Foreskin fibroblast (primary cell): ENCODE measurements at places on chromosomes 11 and 22.
A peak's percentile ranks its signal among the peaks of the same experiment; 100 is the strongest.

GRCh38 chr22:27097933-27098332 lies 440.5 kb downstream of the MIAT start:
- no peak for DNase-seq

DNA sequence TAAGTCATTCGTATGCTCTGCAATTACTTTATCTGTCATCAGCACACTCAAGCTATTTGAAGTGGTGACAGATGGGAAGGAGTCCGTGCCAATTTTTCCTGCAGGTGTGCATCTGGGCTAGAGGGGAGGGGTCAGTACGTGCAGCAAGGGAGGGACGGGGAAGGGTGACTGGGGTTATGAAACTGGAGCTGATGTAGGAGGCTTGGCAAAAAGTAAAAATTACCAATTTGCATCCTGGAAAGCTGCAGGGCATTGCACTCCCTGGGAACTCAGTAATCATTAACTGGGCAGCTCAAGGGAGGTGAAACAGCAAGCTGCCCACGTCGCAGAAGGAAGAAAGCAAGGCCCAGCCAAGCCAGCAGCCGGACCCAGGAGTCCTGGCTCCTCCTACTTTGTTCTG lies 87.1 kb upstream of the TMEM45B start:
- no peak for DNase-seq

DNA sequence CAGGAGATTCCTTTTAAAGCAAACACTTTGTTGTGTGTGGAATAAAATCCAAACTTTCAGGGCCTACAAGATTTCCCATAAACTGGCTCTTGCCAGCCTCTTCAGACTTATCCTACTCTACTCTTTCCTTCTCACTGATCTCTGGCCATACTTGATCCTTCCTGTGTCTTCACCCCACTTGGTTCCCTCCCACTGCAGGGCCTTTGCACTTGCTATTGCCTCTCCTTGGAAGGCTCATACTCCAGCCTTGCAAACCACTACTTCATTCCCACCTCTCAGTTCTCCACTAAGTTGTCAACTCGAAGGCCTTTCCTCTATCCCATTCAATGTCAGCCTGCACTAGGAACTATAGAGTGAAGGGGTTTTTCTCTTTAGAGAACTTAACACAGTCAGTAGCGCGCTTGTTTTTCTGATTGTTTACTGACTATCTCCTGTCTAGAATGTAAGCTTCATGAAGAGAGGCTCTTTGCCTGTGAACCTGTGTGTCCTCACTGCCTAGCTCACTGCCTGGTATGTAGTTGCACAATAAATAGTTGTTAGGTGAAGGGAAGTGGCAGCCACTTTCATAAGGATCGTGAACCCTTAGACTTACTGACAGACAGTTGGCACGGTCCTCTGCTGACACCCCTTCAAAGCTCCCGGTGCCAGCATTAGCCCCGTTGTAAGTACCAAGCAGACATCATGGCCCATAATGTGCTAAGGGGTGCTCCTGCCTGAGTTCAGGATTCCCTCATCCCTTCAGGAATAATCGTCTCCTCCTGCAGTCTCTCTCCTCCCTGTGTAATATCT lies 833 bp upstream of the ME3 start:
- no peak for DNase-seq

DNA sequence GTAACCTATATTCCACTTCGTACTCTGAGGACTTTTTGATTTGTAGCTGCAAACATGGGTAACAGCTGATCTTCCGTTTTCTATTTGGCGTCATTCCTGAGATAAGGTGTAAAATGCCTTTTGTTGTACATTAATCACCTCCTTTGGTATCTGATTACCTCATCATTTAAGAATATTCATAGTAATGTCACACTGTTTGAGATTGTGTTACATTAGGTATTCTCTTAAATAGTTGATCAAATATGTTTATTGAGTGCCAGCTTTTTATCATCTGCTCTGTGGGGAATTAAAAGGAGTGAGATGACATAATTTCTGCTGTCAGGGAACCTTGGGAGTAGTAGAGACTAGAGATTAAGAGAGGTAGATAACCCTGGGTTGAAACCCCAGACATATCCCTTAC lies 5.9 kb downstream of the NCAM1 start:
- DNase-seq, result no peak

DNA sequence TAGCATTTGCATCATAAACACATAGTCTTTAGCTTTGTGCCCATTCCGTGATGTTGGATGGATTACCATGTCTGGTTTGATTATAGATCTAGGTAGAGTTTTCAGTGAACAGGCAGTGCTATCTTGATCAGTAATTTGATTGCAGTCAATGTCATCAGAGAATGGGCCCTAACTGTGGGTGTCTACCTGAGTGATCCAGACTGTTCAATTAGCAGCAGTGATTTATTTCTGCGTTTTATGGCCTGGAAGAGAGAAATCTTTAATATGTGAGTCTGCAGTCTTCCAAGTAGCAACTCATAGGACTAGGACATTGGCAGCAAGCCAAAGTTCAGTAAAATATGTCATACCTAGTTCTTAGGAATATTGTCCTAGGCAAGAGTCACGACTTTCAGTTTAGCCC lies 80.3 kb downstream of the CASP12 start:
- DNase-seq, result no peak

GRCh38 chr11:124717786-124718651 lies 21.7 kb upstream of the NRGN start:
- peak; percentile 56 for DNase-seq

DNA sequence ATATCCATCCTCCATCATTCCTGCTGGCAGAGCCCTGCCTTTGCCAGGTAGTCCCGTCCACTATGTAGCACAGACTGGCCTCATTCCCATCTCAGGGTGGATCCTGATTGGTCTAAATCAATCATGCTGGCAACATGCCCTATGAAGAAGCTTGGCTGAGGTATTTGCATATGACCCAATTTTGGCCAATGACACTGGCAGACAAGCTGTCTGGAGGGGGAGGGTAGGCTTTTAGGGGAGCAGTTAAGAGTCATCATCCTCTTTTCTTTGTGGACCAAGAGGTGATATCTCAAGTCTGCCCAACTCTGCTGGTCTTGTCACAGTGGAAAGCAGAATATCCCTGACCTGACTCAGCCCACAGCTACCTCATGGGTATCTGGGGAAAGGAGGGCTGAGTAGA lies 5.1 kb downstream of the CCDC89 start:
- DNase-seq, result no peak

GRCh38 chr11:68226421-68226820 lies 13.3 kb upstream of the KMT5B start:
- no peak for DNase-seq

DNA sequence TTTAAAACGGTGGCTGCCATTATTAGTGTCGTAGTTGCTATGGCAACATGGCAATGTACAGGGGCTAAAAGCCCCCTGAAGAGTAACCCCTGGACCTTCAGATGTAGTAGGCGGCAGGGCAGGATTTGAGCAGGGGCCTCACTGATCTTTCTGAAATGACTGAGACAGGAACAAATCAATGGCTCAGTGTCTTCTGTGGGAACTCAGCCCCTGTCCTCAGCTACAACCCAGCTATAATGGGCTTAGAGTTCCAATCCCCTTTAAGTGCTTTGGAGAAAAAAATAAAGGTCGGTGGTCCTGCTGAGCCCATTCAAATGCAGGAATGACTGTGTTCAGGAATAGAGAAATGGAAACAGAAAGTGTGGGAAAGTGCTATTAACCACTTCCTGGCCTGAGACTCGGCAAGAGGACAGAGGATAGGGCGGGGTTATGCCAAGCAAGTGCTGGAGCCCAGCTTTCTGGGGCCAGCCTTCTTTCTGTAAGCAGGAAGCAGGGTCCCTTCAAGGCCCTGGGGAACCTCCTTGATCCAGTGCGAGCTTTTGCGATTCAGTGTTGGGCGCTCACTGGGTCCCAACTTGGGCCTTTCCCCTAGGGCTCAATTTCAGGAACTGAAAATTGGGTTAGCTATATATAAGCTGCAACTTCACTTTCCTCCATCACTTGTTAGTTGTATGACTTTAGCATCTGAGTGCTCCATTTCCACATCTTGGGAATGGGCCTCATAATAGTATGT lies 6.1 kb upstream of the CD82 start:
- DNase-seq, result no peak

DNA sequence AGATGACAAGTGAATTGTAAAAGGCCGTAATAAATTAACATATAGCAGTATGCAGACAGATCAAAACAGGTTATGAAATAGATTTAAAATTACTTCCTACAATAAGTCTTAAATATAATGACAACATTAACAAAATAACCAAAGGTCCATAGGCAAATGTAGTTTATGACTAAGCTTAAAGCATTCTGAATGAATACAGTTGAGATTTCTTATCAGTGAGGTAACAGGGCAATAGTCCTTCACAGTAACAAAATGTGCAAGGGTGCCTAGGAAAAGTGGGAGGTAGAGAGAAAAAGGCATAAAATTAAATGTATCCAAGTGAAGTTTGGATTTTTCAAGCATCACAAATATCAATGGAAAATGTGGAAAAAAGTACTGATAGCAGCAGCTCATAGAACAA lies 20.9 kb upstream of the P4HA3 start:
- no peak for DNase-seq

- no peak for DNase-seq
Observed at GRCh38 chr22:29642694-29643093, 39.3 kb downstream of the NF2 start.

DNA sequence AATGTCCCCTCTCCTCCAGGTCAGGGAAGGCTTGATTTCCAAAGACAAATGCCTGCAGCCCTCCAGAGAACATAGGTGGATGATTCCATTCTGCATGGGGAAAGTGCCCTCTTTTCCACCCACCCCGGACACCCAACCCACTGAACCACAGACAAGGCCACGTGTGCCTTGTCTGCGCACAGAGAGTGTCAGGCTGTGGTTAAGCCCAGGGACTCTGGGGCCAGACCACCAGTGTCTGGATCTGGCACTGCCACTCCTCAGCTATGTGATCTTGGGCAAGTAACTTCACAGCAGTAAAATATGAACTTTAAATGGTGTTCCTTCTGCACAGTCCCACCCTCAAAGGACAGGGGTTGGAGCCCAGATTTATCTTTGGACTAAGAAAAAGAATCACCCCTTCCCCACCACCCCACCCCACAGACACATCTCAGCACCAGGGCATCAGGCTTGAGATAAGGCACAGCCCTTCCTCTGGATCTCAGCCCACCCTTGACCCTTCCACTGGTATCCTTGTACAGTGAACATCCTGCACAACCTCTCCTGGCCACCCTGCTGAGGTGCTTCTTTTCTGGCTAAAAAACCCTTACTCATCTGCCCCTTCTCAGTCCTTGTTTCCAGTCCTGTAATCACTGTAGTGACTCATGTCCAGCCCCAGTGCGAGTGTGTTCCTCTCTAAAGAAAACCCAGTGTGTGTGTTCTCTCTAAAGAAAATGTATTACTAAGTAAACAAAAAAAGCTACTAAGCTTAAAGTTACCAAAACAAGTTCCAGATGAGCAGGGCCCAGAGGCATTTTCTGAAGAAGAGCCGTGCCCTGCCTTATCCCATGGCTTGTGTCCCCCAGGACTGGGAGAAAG lies 1.9 kb upstream of the PTGDR2 start:
- DNase-seq, result peak; percentile 63

GRCh38 chr11:59187035-59187434 lies 15.1 kb downstream of the DTX4 start:
- DNase-seq, result peak; percentile 9

- DNase-seq, result no peak
Observed at GRCh38 chr22:17366329-17366728, 2.9 kb upstream of the CECR2 start.

DNA sequence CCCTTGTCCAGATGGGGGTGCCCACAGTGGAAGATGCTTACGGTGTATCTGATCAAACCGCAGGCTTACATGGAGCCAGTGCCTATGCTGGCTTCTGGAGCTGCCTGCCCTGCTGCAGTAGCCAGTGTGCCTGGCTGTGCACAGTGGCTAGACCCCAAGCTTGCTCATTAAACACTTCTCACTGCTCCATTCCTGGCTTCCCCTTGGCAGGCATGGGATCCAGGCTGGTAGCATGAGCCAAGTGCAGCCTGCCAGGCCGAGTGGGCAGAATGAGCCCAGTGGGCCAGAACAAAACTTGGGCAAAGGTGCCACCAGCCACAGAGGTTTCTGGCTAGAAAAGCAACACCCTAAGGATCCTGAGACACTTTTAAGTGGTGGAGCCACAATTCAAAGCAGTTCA lies 55.4 kb upstream of the B3GNT6 start:
- DNase-seq, result no peak

- peak; percentile 15 for DNase-seq
Observed at GRCh38 chr22:46425016-46425415, 89.5 kb downstream of the TRMU start.
